ENCODE measurements at places on chromosomes 2 and 18.

DNA sequence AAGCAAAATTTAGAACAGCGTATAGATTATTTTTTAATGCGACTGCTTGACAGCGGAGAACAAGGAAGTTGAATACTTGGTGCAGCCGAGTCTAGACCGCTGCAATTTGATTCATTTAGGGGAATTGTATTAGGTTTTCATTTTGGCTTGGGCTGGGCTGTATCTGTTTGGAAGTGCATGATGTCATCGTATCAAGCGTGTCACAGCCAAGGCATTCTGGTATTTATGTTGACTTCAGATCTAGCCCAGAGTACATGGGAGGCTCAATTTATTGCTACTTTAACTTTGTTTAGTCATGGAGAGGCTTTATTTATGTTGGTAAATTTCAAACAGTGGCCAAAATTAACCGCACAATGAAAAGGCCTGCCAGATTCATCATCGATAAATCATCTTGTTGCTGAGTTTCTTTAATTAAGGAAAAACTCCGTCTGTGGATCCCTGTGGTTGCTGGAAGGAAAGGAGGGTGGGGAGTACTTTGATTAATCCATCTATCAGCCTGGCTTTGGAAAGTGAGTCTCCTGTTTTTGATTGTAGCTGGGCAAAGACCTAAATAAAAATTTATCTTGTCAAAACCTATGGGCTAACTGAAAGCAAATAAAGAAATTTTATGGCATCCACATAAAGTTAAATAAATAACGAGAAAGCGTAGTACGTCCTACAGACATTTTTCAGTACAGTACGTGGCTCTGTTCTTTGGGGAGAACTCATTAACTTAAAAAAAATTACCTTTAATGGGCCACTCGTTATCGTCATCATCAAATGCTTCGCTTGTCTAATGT, 230.4 kb upstream of the SPRED2 start:
- no peak for DNase-seq

DNA sequence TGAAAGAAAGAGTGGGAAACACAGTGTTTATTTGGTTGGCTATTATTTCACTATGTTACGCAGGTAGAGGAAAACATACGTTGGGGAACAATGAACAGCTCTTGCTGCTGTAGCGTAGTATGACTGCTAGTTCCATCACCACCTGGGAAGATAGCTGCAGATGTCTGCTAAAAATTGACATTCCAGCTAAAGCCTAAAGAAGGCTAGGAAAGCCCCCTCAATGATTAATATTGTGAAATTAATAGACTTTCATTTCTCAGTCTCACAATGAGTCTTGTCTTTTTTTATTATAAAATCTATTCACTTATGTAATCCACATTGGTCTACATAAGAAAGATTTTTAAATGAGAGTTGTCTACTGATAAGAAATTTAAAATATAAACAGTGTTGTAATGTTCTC, 165.7 kb downstream of the CPS1 start:
- no peak for DNase-seq

GRCh38 chr2:31428001-31428418, 13.5 kb upstream of the XDH start:
- DNase-seq: no peak

DNA sequence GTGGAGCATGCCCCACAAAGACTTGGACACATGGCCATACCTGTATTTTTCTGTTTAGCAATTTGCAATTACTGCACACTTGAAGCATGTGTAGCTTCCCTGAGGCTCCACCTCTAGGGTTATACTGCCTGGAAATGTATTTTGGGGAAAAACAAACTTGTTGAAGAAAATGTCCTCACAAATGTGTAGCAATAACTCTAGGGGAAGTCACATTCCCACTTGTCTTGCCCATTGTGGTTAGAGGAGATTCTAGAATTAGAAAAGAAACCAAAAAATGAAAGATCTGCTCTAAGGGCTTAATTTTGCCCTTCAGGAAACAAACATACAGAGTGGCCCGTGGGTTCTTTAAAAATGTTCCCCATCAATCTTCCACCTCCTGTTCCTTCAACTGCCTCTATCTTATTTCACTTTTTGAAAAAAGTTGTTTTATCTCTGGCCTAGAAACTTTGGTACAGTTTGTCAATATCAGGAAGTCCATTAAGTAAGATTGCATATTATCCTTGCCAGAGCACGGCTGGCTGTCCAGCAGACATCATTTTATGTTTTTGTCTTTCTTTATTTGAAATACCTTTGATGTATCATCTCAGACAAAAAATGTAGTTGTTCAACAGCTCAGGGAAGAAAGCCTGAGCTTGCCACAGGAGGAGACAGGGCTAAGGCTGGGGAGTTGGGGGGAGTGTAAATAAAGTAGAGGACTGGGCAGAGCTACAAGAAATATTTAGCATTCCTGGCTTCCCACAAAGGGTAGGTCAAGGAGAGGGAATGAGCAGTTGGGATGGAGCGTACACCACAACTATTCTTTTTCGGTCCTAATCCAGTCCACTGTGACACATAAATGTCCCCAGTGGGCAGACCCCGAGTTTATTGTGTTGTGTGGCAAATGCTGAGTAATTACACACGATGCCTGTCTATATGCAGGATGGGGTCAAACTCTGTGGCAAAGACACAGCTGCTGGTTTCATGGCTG, 96.8 kb upstream of the CDC42EP3 start:
- DNase-seq: no peak

- DNase-seq: no peak
Observed at GRCh38 chr2:121788685-121789084, 33.2 kb downstream of the TSN start.

GRCh38 chr2:128313931-128314347, 4.7 kb downstream of the HS6ST1 start:
- DNase-seq: no peak

DNA sequence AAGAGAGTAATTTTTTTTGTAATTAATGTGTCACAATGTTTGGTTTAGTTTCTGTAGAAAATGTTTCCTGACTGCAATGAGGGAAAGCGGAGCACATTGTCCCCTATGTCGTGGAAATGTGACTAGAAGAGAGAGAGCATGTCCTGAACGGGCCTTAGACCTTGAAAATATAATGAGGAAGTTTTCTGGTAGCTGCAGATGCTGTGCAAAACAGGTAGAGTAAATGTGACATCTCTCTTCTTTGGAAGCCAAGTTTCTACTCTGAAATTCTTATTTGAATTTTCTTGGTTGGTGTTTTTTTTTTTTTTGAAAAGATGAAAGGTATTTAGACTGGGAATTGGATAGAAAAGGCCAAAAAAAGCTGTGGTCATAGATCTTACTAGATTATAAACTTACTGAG, 20.0 kb downstream of the RNF138 start:
- DNase-seq: no peak

DNA sequence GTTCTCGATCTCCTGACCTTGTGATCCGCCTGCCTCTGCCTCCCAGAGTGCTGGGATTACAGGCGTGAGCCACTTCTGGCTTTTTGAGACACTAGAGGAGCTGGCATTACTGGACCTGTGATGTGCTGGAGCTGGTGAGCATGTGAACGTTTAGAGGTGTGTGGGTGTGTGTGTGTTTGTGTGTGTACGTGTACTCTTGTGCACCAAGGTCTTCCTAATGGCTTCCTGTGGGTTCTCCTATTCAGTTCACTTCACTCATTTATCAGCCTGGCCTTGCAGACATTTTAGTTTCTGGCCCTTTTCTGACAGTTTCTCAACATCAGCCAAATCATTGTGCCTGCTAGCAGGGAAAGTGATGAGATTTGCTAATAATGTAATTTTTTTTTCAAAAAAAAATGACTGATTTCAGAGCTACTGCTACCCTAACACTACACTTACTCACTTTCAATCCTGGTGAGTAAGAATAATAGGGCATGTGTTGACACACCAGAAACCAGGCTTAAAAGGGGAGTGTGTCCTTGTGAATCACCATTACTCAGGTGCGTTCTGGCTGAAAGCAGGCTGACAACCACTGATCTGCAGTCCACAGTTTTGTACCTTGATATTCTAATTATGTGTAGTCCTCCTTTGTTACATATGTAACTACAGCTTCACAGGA, 41.0 kb upstream of the ACTR3 start:
- peak; percentile 24 for DNase-seq

DNA sequence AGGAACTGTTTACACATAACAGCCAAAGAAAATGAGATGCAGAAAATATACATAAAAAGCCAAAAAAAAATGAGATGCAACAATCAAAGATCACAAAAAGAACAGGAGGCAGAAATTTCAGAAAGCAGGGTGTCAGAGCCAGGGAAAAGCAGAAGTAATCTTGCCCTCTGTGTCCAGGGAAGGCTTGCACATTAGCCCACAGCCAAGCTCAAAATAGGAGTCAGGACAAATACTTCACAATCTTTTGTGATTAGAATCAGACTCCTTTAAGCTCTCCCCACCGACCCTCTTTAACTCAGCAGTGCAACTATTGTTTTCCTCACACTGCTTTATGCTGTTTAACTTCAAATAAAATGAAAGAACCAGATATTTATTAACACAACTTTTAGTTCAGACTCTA, 34.6 kb downstream of the IAH1 start:
- no peak for DNase-seq

DNA sequence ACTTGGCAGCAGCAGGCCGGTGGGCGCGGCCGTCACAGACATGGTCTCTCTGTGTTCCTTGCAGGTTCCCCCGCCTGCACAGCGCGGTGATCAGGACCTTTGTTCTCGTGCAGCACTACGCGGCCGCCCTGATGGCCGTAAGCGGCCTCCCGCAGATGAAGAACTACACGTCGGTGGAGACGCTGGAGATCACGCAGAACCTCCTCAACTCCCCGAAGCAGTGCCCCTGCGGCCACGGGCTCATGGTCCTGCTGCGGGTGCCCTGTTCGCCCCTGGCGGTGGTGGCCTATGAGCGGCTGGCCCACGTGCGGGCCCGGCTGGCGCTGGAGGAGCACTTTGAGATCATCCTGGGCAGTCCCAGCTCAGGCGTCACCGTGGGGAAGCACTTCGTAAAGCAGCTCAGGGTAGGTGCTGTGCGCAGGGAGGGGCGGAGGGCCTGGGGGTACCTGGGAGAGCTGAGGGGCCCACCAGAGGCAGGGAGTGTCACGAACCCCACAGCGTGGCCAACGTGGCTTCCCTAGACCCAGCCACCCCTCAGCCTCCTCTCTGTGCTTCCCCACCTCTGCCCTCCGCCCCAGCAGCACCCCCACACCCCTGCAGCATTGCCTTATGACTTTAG, 59.3 kb downstream of the NTSR2 start:
- DNase-seq: no peak

GRCh38 chr2:70321370-70321769, 19.5 kb upstream of the FAM136A start:
- no peak for DNase-seq

DNA sequence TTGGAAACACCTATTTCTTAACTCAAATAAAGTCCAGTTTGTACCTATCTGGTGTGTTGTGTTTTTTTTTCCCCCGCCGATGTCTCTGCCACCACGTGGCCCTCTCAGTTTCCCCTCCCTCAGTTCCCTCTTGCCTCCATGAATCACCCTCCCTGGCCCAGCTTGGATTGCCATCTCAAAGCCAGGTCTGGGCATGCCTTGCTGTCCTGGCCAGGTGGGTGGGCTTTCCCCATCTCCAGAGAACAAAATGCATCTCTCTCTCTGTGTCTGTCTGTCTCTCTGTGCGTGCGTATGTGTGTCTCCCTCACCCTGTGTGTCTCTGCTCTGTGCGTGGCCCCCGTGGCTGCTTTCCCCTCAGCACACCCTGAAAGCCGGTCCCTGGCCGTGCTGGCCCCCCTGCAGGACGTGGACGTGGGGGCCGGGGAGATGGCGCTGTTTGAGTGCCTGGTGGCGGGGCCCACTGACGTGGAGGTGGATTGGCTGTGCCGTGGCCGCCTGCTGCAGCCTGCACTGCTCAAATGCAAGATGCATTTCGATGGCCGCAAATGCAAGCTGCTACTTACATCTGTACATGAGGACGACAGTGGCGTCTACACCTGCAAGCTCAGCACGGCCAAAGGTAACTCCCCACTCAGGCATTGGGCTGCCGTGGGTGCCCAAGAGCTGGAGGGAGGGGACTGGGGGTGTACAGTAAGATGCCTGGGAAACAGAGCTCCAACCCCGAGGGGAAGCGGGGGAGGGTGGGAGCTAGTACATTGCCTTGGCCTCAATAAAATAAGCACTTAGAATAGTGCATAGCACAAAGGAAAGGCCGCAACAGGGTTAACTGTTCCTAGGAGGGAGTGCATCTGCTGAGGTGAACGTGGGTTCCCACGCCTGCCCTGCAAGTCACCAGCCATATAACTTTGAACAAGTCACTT, 31.6 kb upstream of the GMPPA start:
- no peak for DNase-seq

DNA sequence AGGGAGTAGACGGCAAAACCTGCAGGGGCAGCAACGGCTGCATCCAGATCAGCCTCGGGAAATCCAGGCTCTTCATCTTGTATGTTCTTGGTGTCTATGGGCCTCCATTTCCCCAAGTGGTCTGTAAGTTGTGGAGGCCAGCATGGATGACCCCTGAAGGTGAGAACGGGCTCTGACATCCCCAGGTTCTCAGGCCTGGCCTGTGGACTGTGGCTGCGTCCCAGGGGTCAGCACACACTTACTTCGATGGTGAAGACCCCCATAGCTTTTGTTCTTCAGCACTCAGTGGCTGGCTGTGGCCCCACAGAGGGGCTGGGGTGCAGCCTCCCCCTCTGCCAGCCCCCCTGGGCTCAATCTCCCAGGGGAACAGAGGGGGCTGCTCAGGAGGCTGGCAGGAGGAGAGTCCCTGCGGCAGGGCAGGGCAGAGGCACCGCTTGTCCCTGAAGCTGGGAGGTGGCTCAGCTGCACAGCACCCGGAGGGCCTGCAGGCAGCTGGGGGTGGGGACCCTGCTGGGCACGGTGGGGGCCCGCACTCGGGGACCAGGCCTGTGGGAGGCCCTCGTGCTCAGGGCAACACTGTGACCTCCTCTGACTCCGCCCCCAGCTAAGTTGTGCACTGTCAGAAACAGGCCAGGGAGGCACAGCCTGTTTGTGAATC, 3.8 kb downstream of the SLC66A3 start:
- DNase-seq: no peak

- no peak for DNase-seq
Observed at GRCh38 chr2:233356546-233357308, 2.4 kb downstream of the DGKD start.

DNA sequence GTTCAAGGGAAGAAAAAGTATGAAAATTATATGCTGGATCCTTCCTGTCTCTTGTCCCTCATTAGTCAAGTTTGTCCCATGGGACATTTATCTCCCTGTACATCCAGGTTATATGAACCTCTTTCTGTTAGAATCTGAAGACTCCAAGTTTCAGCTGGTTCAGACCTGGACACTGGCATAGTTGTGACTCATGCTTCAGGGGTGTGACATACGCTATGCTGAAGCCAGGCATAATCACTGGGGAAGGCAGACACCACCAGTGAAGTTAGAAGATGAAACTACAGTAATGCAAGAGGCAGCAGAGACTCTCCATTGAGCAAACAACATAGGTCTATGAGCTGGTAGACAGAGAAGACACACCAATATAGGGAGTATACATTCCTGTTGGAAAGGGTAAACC, 269.7 kb upstream of the SLC8A1 start:
- DNase-seq: no peak

DNA sequence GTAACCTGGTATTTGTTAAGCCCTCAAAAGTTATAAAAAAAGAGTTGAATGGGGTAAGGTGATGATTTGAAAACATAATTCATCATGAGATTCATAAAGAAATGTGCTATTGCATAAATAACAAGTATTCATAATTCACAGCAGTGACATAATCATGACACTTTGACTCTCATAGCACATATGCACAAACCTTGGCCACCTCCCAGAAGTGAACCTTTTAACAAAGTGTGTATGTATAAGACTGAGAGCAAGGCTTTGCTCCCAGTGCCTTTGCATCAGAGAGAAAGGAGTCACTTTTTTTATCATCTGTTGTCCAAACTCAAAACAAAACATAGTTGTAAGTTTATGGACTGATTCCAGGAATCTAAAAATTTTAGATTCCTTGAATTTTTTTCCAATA, 15.0 kb upstream of the HTR2B start:
- no peak for DNase-seq

GRCh38 chr2:212282671-212283261, 255.8 kb downstream of the ERBB4 start:
- DNase-seq: no peak
